Stimulated activated CD8-positive, alpha-beta memory T cell treated with anti-CD3 and anti-CD28 coated beads, Interleukin-15, amount 100 ng/mL, for 24 hours (primary cell): ENCODE measurements at places on chromosomes 2 and 18.

- no peak for DNase-seq
Observed at GRCh38 chr18:55641486-55641885, 53.5 kb upstream of the TCF4 start.

GRCh38 chr2:158154596-158154995 lies 52.9 kb downstream of the UPP2 start:
- DNase-seq, result no peak

DNA sequence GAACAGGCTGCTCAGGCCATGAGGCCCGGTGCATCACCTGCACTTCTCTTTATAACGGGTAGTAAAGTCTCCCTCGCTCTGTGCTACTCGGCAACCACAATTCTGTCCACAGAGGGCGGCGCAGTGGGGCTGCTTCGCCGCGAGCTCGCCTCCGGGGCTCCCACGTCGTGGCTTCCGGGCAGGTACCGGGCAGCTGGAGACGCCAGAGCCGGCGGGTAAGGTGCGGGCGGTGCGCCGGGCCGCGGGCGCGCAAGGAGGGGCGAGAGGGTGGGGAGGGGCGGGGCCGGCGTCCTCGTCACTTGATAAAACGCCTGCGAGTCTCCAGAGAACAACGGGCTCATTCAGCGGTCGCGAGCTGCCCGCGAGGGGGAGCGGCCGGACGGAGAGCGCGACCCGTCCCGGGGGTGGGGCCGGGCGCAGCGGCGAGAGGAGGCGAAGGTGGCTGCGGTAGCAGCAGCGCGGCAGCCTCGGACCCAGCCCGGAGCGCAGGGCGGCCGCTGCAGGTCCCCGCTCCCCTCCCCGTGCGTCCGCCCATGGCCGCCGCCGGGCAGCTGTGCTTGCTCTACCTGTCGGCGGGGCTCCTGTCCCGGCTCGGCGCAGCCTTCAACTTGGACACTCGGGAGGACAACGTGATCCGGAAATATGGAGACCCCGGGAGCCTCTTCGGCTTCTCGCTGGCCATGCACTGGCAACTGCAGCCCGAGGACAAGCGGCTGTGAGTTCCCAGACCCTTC lies at the start of gene ITGA6:
TSS of gene ITGA6 (plus strand) at position 331 of the 734 bp plus-strand sequence.
- DNase-seq, result peak; percentile 41

GRCh38 chr2:121017396-121017795 lies 267.6 kb downstream of the TFCP2L1 start:
- DNase-seq, result no peak

- DNase-seq, result peak; percentile 79
Observed at GRCh38 chr2:15591692-15592463, at the start of gene DDX1. Gene DDX1, plus strand, starts transcription at chr2:15591868. Its CDS starts 66 bp downstream, at chr2:15591934.
